ENCODE measurements at places on chromosomes 7 and 10.
A peak's percentile ranks its signal among the peaks of the same experiment; 100 is the strongest.

- no peak for DNase-seq
Observed at GRCh38 chr10:15300697-15301096, 70.4 kb downstream of the FAM171A1 start.

DNA sequence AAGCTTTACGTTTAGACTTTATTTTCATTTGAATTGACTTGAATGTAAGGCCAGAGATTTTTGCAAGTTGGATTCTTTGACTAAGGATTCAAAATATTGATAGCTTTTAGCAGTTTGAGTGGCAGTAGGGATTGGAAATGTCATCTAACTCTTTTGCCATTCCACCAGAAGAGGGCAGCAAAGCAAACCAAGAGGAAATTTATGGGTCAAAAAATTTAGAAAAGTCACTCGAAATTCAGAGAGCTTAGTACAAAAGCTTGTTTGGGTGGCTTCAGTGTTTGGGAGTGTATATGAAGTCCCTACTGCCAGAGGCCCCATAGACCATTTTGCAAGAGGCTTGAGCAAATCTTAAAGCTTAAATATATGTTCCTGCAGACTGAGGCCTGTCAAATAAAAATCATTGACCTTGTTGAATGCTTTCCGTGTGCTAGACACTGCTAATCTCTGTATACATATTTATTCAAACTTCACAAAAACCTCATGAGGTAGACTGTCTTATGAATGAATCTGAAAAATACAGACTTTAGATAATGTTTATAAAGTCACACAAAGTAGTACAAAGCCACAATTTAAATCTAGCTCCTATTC, 44.6 kb upstream of the RSBN1L start:
- peak; percentile 29 for DNase-seq

DNA sequence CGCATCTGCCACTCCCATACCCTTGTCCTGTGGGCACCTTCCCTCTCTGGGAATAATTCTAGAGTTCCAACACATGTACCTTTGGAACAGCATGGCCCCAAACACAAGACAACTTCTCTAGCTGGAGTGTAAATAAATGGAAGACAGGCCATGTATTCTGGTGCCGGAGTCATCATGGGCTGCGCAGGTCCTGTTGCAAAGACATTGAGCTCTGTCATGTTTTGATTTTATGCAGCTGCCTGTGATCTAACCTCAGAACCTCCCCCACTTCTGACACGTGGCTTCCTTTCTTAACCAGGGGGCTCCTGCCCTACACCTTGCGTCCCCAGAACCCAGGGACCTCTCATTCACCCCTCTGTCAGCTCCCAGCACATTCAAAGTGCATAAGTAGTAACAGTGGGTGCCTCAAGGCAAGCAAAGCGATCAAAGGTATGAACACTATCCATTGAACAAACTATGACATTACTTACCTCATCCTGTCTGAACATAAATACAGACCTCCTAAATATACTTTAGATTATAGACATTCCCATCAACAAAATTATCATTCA, 219.9 kb downstream of the FGFR2 start:
- no peak for DNase-seq

DNA sequence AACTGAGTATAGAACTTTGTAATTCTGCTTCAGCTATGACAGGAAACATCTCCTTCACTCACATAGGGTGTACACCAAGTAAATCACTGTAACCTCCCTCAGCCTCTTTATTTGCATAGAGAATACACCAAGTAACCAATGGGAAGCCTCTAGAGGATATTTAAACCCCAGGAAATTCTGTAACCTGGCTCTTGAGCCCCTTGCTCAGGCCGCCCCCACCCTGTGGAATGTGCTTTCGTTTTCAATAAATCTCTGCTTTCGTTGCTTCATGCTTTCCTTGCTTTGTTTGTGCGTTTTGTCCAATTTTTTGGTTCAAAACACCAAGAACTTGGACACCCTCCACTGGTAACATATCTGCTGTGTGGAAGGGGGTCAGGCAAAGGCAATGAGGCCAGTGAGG, 60.2 kb downstream of the CLRN3 start:
- DNase-seq: no peak

- no peak for DNase-seq
Observed at GRCh38 chr7:55827577-55827976, 35.0 kb downstream of the SEPTIN14 start.

DNA sequence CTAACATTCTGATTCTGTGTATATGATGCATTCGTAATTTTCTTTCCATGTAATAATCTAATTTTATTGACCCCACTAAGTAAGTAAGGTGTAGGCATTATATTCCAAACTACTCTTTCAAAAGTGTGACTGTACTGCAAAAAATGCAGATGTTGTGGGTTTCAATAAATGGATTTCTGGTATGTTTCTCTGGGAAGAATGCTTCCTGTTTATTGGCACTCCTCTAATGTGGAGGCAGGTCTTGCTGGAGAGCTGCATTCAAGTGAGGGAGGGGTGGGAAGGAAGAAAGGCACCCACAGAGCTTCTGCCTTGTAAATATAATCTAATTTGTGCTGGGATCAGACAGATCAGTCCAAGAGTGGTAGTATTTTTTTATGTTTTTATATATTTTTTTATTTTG, 23.9 kb downstream of the ST7 start:
- no peak for DNase-seq

DNA sequence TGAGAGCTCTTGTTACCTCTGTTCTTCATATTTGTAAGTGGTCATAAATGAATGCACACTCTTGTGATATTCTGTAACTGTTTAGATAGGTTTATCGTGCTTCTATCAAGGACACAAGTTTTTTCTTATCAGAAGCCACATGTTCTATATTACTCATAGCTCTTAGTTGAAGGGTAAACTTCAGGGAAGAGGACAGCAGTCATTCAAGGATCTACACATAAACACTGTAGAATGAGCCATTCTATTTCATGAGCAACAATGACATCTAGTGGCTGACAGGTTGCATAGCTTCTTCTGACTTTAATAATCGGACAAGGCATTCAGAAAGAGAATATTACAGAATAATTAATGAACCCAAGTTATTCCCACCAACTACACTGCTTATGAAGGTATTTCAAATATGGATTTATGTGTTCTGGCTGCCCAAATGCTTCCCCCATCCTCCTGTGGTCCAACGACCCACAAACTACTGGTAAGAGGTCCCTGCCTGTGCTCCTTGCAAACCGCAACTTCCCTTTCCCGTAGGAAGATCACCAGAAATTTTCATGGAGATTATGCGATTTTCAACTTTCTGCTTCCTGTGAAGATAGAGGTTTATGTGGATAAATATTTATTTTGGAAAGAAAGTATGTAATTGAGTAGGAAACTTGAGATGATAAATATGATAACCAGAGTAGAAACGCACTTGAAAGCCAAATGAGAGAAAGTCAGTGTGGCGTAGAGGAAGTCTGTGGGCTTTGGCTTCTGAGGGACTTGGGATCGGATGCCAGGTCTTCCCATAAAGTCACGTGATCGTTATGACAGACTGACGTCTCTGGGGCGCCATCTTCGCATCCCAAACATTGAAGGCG, 16.8 kb upstream of the ABCB5 start:
- peak; percentile 23 for DNase-seq

DNA sequence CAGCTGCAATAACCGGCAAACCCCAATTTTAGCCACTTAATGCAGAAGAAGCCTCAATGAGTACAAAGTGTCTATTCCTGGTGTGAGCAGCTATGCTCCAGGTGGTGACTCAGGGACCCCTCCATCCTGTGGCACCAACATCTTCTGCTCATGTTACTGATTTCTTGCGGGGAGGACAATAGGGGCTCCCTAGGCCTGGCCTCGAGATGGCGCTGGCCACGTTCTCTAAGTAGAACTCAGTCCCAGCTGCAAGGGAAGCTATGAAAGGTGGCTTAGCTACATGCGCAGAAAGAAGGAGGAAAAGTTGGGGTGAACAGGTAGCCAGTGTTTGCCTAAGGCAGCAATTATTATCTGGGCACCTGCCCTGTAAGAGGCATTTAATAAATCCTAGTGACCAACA, 6.6 kb downstream of the GJD4 start:
- DNase-seq: no peak

DNA sequence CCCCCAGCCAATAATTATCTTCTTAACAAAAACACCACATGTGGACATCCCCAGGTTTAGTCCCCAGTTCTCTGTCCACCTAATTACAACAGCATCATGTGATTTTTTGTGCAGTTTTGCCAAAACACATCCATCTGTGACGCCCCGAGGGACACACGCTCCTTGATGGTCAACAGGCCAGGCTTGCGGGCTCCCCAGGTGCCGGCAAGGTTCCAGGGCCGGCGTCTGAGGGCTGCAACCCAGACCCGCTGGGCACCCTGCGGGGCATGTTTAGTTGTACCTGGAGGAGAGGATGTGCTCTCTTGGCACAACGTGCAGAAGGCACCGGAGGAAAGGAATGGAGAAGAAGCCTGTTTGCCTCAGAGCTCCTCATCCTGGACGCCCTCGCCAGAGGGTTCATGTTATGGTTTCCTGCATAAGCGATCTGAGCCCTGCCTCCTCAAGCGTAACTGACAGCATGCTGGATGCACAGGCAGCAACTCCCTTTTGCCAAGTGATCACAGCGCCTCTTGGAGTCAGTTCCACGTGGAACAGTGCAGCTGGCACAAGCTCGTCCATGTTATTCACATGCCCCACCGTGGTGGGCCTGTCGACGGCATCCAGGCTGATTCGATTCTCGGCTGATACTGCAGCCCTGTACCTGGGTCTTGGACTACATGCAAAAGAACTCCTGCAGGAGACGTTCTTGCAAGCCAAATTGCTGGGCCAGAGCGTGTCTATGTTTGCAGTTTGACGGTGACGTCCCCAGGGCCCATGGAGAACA, 41.6 kb downstream of the JAKMIP3 start:
- no peak for DNase-seq

- DNase-seq: no peak
Observed at GRCh38 chr7:152780935-152781334, 21.4 kb downstream of the ACTR3B start.

GRCh38 chr7:112419543-112420130, 30.6 kb upstream of the IFRD1 start:
- no peak for DNase-seq

- no peak for DNase-seq
Observed at GRCh38 chr10:18252086-18252485, 111.9 kb downstream of the CACNB2 start.

DNA sequence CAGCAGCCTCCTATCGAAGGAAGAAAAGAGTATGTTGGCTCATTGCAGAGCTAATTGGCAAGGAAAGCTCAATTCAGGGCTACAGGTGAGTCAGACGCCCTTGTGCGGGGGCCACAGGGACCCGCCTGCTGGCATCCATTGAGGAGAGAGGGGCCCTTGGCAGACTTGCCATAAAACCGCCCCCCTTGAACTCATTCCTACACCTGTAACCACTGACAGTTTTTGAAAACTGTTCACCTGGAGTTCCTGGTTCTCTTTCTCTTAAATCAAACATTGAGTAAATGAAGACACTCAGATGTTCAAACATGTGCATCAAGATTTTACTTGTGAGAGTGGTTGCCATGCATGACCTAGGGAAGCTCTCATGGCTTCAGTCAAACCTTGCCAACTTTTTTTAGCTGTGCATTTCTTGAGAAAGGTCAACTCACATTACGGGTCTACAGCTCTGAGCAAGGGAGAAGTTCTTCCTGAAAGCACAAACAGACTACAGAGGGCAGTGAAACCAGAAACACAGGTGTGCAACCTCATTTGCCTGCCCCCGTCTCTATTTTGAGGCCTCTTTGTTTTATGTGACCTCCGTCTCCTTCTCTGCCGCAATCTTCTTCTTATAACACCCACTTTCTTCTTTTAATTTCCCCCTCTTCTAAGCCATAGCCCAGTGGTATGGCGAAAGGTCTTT, 87.8 kb downstream of the TBXAS1 start:
- no peak for DNase-seq

DNA sequence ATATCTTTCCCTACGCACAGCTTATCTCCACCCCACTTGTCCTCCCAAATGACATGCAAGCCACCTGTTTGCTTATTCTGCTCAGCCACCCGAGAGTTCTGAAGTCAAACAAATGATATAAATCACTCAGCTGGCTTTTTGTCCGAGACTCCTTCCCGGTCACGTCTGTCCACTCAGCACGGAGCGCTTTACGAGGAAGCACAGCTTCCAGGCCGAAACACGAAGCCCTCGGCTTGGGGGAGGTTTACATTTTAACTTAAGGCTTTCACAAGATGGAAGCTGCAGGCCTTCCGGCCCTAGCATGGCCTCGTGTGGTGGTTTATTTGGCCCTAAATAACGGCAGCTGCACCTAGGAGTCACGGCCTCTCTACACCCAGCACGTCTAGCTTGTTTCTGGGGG, 60.1 kb upstream of the GNA12 start:
- DNase-seq: no peak

- DNase-seq: peak; percentile 14
Observed at GRCh38 chr7:87850836-87851593, 25.1 kb downstream of the SLC25A40 start.

DNA sequence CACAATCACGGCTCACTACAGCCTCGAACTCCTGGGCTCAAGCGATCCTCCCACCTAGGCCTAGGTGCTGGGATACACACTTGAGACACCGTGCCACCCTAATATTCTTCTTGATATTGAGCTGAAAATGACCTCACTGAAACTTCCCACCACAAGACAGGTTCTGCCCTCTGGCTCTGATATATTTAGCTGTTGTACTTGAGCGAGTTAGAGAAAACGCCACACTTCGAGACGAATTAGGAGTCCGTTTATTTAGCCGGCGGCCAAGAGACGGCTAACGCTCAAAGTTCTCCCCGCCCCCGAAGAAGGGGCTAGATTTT, 17.9 kb downstream of the ZC3HAV1 start:
- no peak for DNase-seq

GRCh38 chr7:157977717-157978496, 609.7 kb downstream of the PTPRN2 start:
- DNase-seq: no peak

DNA sequence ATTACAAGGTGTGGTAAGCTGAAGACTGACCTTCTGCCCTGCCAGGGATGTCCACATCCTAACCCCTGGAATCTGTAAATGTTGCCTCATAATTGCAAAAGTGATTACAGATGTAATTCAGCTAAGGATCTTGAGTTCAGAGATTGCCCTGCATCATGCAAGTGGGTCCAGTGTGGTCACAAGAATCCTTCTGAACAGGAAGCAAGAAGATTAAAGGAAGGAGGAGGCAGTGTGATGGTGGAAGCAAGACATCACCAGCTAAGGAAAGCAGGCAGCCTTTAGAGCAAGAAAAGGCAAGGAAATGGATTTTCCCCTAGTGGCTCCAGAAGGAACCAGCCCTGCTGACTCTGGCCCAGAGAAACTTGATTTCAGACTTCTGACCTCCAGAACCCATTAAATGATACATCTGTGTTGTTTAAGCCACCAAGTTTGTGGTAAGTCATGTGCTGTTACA, 78.1 kb downstream of the USP6NL start:
- DNase-seq: no peak

DNA sequence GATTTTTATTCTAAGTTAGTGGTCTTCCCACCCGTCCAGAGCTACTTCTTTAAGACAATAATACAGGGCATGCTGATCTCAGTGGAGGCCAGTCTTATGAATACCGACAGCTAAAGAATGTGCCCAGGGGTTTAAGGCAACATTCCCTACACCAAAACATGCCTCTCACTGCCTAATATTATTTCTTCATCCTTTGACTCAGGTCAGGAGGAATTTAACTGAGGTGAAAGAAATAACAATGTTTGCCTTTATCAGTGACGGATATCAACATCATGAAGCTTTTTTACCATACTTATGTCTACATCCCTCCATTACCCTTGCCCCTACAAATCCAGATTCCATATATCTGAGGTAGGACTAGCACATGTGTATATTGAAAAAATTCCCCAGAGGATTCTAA, 33.3 kb upstream of the TES start:
- peak; percentile 88 for DNase-seq

All from brain microvascular endothelial cell (primary cell).